ENCODE measurements at places on chromosomes 16 and 17.

- DNase-seq, result no peak
Observed at GRCh38 chr16:19916064-19916463, 31.4 kb upstream of the GPRC5B start.

DNA sequence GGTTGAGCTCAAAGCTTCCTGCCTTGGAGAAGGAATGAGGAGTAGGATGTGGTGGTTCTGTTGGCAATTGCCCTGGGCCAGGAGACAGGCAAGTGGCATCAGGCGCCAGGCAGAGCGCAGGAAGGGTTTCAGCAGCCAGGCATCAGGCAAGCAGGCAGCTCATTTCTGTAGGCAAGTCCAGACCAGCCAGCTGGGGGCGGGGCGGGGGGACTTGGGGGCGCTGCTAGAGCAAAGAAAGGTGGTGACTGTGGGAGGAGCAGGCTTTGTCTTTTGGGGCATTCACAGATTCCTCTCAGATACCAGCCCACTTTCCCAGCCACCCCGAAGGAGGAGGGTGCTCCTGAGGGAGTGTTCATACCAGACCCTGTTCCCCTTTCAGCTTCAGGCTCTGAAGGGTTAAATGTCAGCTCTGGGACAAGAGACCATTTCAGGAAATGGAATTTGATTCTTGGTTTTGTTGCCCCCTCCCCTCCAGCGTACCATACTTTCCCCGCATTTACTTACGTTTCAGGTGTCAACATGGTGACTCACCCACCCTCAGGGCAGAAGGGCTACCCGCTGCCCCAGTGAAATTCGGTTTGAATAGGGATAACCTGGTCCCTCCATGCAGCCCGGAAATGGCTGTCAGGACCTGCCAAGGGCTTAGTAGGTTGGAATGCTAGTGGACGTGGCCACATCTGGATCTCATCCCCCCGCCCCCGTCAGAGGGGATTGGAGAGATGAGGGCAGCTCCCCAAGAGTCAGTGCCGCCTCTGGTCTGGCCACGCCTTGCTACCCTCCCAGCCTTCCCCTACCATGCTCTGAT, 13.2 kb downstream of the NGFR start:
- no peak for DNase-seq

DNA sequence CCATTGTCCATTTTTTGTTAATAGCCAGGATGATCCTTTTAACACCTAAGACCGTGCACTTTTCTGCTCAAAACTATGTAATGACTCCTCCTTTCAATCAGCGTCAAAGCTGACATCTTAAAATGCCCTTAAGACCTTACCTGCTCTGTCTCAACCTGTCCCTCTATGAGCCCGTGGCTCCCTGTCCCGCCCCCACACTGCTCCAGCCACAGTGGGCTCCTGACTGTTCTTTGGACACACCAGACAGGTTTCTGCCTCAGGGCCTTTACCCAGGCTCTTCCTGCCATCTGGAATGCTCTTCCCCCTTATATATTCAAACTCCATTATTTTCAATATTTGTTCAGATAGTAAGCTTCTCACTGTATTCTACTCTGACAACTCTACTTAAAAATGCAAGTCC, 14.1 kb downstream of the CDRT15 start:
- no peak for DNase-seq

GRCh38 chr17:55926276-55926990, 175.6 kb downstream of the PCTP start:
- no peak for DNase-seq

DNA sequence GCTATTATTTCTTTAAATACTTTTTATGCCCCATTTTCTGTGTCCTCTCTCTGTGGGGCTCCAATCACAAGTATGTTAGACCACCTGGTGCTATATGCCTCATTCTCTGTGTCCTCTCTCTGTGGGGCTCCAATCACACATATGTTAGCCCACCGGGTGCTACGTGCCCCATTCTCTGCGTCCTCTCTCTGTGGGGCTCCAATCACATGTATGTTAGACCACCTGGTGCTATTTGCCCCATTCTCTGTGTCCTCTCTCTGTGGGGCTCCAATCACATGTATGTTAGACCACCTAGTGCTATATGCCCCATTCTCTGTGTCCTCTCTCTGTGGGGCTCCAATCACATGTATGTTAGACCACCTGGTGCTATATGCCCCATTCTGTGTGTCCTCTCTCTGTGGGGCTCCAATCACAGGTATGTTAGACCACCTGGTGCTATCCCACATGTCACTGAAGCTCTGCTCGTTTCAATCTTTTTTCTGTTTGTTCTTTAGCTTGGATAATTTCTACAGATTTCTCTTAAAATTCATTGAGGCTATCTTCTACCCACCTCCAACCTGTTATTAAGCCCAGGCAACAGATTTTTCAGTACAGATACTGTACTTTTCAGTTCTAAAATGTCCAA, 28.2 kb downstream of the LMF1 start:
- DNase-seq, result no peak

- no peak for DNase-seq
Observed at GRCh38 chr17:45869676-45870341, 24.5 kb upstream of the MAPT start.

- DNase-seq, result no peak
Observed at GRCh38 chr17:28317966-28318758, 838 bp upstream of the TMEM97 start.

GRCh38 chr17:33438139-33438538, 145.0 kb upstream of the ASIC2 start:
- no peak for DNase-seq

DNA sequence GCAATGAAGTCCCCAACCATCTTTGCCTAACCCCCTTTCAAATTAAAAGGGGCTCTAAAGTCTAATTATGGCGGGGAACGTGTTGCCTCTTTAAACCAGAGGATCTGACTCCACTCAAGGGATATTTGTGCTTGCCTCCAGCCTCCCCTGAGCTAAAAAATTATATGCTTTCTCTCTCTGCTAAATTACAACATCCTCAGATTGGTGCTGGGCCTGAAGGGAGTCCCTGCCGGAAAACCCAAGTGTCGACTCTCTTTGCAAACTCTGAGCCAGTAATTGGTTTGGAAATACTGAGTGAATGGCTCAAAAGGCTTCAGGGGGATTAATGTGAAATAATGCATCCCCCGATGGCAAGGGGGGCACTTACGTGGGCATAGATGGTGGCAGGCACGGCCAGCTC, 208.5 kb upstream of the TNRC6C start:
- DNase-seq, result no peak

- DNase-seq, result no peak
Observed at GRCh38 chr16:10081201-10081940, 100.9 kb downstream of the GRIN2A start.

- DNase-seq, result no peak
Observed at GRCh38 chr16:48605518-48606110, 4.4 kb downstream of the N4BP1 start.

DNA sequence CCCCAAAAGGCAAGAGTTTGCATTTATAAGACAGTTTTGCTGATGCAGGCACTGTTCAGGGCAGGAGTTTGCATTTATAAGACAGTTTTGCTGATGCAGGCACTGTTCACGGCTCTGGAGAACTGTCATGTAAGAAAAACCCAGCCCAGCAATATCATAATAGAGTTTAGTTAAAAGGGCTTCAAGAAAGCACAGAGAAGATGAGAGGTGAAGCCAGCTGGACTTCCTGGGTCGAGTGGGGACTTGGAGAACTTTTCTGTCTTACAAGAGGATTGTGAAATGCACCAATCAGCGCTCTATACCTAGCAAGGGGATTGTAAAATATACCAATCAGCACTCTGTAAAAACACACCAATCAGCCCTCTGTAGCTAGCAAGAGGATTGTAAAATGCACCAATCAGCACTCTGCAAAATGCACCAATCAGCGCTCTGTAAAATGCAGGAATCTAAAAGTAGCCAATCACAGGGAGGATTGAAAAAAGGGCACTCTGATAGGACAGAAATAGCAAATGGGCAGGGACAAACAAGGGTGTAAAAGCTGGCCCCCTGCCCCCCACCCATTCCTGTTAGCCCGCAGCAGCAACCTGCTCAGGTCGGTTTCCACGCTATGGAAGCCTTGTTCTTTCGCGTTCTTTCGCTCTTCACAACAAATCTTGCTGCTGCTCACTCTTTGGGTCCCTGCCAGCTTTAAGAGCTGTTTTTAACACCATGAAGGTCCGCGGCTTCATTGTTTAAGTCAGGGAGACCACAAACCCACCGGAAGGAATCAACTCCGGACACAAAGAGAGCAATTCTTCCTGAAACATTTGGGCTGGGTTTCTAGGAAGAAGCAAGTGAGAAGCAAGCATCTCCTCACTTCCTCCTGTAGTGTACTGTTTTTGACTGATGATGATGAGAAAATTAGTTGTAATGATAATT, 1.8 kb upstream of the CBX1 start:
- DNase-seq, result no peak

DNA sequence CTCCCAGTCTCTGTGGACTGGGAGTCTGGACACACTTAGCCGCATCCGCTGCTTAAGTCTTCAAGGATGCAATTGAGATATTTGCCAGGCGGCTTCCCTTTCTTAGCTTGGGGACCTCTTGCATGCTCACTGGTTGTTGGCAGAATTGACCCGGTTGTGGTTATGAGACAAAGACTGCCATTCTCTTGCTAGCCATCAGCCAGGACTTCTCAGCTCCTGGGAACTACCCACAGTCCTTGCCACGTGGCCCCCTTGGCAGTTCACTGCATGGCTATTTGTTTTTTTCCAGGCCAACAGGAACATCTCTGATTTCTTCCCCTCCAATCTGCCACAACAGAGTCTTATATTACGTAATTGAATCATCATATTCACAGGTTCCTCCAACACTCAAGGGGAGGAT, 25.5 kb downstream of the CACNG4 start:
- DNase-seq, result no peak

- no peak for DNase-seq
Observed at GRCh38 chr16:76210157-76210556, 67.0 kb upstream of the CNTNAP4 start.

All from NCI-H2081 treated with DMSO at 0.1 percent for 48 hours (cell line).